Thymus (tissue), 14 donors: ENCODE measurements at places on chromosomes 16 and 17. TPM values are rescaled to one million over a fixed set of nuclear protein-coding genes. Genes with fewer than 3 reads are reported as not detected.

The TSPOAP1 gene
- 12.1 TPM for total RNA-seq

The CENPT gene
- 25.4 TPM for total RNA-seq

DNA sequence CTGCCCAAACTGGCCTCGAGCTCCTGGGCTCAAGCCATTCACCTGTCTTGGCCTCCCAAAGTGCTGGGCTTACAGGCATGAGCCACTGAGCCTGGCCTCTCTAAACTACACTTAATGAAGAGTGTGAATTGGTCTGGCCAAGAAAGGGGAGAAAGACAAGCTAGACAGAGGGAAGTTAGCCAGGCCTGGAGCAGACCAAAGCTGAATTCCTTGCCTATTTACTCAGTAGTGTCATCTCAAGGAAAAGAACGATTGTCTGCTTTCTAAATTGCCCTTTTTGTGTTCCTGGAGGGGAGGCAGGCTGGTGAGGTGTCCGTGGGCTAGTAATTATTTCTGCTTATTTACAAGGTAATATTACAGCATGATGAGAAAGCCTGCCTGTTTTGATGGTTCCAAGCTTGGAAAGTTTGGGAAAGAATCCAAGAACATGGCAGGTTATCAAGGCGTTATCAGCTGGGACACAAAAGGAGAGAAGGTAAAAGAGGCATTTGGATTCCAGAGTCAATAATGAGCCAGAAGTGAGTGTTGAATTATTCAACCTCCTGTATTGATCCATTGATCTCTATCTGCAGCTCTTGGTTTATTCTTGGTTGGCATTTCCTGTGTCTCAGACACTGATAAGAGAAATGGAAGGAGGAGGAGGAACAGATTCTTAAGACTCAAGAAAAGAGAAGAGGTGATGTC lies 6.3 kb upstream of the CBFB start:
- no peak for DNase-seq

- no peak for DNase-seq
Measured at GRCh38 chr16:55492756-55493380, 13.9 kb downstream of the MMP2 start.

- no peak for DNase-seq
Measured at GRCh38 chr16:55754056-55754455, 78.8 kb downstream of the CES1 start.

The SLC2A4 gene
- total RNA-seq, result 0.19 TPM
